Right lung (tissue), 10 donors: ENCODE measurements at places on chromosomes 11 and 22.

GRCh38 chr11:3856856-3857553 is 1.5 kb downstream of the STIM1 start:
- DNase-seq: no peak

DNA sequence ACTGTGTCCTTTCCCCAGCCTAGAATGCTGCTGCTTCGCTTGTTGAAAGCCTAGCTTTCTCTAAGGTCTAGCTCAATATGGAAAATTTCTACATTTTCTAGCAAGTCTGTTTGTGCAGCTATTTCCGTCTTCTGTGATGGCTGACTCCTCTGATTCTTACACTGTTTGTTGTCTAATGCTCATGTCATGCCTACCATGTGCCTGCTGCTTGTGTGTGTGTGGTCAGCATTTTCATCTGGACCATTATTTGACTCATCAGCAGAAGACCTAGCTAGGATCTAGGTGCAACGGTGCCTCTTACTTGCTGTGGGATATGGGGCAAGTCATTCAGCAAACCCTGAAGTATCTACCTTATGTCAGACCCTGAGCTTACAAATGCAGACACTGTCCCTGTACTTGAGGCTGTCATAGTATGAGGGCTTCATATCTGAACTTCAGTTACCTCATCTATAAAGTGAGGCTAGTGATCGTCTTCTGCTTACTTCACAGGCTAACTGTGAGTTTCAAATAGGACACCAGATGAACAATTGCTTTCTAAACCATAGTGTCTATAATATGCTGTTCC is 86.5 kb upstream of the MYO18B start:
- DNase-seq: no peak

- DNase-seq: no peak
These were observed 554.0 kb upstream of the ARHGAP42 start for GRCh38 chr11:100133114-100133513.

GRCh38 chr22:17379944-17380343 is 10.7 kb downstream of the CECR2 start:
- no peak for DNase-seq

DNA sequence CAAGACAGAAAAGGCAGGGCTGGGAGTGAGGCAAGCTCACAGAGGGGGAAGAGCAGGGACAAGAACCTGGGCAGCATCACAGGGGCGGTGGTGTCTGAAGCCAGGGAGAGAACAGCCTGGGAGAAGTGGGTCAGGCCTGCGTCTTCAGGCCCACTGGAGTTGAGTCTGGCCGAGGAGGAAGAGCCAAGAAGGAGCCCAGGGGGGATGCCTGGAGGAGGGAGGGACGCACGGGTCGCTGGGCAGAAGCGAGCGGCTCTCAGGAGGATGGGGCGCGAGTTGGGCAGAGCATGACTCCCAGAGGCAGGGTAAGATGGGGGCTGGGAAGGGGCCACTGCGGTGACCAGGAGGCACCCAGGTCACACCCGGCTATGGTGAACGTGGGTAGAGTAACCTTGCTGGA is 18.5 kb downstream of the LRFN4 start:
- no peak for DNase-seq

GRCh38 chr11:77559686-77560401 is 29.9 kb upstream of the AQP11 start:
- no peak for DNase-seq

DNA sequence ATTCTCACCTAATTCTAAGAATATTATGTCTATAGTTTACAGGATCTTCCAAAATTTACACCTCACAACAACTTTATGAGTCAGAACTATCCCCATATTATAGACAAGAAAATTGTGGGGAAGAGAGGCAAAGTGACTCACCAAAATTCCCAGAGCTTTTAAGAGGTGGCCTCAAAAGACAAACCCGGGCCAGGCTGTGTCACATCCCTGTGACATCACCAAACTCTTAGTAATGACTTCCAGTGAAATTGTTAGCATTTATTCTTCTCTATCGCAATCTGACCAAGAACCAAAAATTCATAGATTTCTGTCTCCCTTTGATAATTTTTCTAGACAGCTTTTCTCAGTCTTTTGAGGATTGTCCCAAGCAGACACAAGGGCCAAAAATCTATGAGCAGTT is 134.3 kb downstream of the SNX19 start:
- no peak for DNase-seq

GRCh38 chr11:65301491-65302329 is 13.0 kb upstream of the CDC42EP2 start:
- peak; percentile 81 for DNase-seq

DNA sequence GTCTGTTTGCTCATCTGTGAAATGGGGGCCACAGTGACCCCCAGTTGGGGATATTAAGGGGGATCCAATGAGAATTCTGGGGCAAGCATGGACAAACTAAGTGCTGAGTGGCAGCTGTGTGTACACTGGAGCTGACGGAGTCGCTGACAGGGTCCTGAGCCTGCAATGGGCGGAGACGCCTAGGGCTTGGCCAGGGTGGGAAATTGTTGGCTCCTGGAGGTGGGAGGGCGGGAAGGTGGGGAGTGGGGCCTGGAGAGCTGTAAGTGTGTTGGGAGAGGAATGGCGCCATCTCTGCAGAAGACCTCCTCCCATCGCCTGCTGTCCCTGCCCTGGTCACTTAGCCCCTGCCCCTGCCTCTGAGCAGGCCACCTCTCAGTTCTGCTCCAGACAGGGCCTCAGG is 7.3 kb downstream of the CACNA1I start:
- DNase-seq: no peak

- no peak for DNase-seq
These were observed 12.8 kb downstream of the AP1B1 start for GRCh38 chr22:29375398-29376076.
